A549 treated with RU486 at 1 μM for 4 hours (cell line): ENCODE measurements at places on chromosomes 2 and 18. TPM values are rescaled to one million over a fixed set of nuclear protein-coding genes. Genes with fewer than 3 reads are reported as not detected.

Gene MSH2
- total RNA-seq = 27.2 to 54.5 TPM (median 43.6 TPM) in 5 replicates

Gene COL5A2
- 42.3 to 87.6 TPM (median 74.8 TPM) in 5 replicates for total RNA-seq

Gene OTOS
- total RNA-seq = not detected in 5 replicates

Gene TMEM247
- not detected in 5 replicates for total RNA-seq

Gene FN1
- 153 to 242 TPM (median 177 TPM) in 5 replicates for total RNA-seq

Gene CHRND
- not detected in 5 replicates for total RNA-seq

Gene MC5R
- 0.07 TPM in 1 of 5 replicates, not detected in the others for total RNA-seq

Gene IRS1
- total RNA-seq = 11.5 to 17.3 TPM (median 15.6 TPM) in 5 replicates

Gene ALLC
- 0.21 TPM in 1 of 5 replicates, not detected in the others for total RNA-seq

Gene ANKRD30BL
- not detected in 5 replicates for total RNA-seq

Gene INSIG2
- 7.5 to 13.6 TPM (median 11.4 TPM) in 5 replicates for total RNA-seq

Gene B3GNT7
- 1.7 to 2.6 TPM (median 2.0 TPM) in 5 replicates for total RNA-seq

Gene CROCC2
- total RNA-seq = not detected in 5 replicates

Gene DSG4
- total RNA-seq = not detected in 5 replicates

Gene RASGRP3
- 0.70 to 1.6 TPM (median 1.2 TPM) in 5 replicates for total RNA-seq

Gene ZNF385B
- not detected in 5 replicates for total RNA-seq

Gene PPP1R1C
- 1.7 to 3.3 TPM (median 1.8 TPM) in 5 replicates for total RNA-seq

Gene TUBA3D
- 0.17 TPM in 1 of 5 replicates, not detected in the others for total RNA-seq

Gene CD28
- not detected in 5 replicates for total RNA-seq

Gene SLC16A14
- 0.87 to 1.7 TPM (median 1.1 TPM) in 5 replicates for total RNA-seq

Gene MZT2A
- 111 to 203 TPM (median 182 TPM) in 5 replicates for total RNA-seq

Gene ZBTB7C
- total RNA-seq = 0.04 to 0.19 TPM (median 0.05 TPM) in 3 of 5 replicates, not detected in the others

Gene CDCA7
- 38.0 to 48.5 TPM (median 47.3 TPM) in 5 replicates for total RNA-seq

Gene DBI
- total RNA-seq = 398 to 558 TPM (median 406 TPM) in 5 replicates

Gene VSNL1
- not detected in 5 replicates for total RNA-seq

Gene UCN
- 0.71 to 2.2 TPM (median 1.8 TPM) in 5 replicates for total RNA-seq
